ENCODE measurements at places on chromosomes 6 and 20.

- no peak for DNase-seq
Measured at GRCh38 chr6:164345327-164345726, 930.8 kb downstream of the QKI start.

GRCh38 chr6:12250383-12250770 lies 39.8 kb upstream of the EDN1 start:
- DNase-seq: no peak

DNA sequence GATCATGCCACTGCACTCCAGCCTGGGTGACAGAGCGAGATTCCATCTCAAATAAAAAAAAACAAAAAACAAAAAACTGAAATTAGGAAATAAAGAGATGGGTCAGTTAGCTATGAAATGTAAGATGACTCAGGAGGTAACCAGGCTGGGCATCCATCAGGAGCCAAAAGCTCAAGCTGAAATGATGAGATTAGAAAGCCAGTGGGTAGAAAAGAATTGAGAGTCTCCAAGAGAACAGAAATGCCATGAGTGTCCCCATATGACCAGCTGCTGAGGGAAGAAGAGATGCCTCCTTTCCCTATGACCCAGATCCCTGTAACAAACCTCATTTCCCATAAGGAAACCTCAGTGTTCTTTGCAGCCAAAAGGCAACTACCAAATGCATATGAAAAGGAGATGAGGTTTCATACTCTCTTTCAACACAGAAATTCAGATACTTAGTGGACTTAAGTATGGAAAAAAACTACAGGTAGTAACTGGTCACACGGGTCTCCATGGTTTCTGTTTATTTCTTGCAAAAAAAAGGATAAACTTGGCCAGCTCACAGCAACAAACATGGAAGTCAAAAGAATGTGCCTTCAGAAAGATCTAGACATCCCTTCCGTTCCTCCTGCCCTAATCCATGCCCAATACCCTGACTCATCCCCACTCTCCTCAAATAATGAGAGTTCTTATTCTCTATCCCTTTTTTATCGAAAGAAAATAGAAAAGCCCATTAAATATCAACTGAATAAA lies 8.1 kb downstream of the ARHGAP18 start:
- DNase-seq: no peak

DNA sequence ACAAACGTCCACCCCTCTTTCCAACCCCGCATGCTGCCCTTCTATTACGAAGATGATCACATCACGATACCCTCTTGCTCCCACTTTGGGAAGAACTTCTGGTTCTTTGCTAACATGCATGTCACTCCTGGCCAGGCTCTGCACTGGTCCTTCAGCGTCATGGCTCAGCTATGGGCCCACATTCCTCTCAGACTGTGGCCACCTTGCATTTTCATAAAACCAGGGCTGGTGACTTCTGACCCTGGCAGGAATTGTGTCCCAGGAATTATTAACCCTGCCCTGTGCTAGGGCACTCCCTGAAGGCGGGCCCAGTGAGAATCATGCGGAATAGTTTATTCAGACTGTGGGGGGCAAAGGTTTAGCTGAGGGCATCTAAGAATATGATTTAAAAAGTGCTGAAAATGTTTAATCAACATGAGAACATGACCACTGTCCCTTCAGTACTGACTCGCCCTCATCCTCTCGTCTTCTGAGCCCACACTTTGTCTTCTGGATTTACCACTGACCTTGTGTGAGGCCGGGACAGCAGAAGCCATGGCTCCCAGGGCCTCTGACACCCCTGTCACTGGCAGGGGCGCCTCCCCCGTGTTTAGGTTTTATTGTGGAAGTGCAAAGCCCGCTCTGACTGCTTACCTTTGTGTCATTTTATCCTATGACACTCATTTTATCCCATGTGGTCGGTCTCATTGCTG lies 38.1 kb upstream of the THBS2 start:
- no peak for DNase-seq

GRCh38 chr6:107572886-107573285 lies 83.0 kb downstream of the SOBP start:
- DNase-seq: no peak

GRCh38 chr6:8192067-8192466 lies 89.7 kb upstream of the EEF1E1 start:
- no peak for DNase-seq

- DNase-seq: no peak
Measured at GRCh38 chr6:113629256-113629655, 227.9 kb upstream of the MARCKS start.

DNA sequence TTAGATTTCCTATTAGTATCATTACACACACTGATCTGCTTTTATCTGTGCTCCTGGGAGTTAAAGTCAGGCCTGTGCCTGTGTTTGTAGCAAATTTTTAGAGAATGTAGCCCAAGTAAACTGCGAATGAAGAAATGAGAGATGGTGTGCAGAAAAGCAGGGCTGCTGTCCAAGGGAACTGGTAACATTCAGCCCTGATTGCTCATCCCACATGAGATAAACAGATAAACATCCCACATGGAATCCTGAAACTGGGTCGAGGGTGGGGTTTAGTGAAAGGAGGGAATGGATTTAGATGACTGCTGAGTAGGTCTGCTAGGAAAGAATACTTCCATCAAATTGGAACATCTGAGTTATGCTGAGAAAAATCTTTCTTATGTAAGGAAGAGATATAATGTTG lies 69.1 kb downstream of the GRIK2 start:
- DNase-seq: no peak

DNA sequence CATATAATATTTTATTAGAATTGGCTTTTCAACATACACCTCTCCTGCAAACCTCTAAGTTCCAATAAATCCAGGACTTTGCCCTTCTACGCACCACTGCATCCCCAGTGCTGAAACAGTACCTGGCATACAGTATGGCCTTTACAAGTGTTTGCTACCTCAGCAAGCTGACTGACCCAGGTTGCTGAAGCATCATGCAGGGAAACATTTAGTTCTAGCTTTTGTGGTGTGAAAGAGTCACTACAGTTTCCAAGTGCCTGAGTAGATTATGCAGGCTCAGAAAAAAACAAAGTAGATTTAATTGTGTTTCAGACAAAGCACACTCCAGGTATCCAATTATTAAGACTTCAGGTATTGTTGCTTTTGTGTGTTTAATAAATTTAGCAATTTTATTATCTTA lies 614.2 kb upstream of the NRSN1 start:
- DNase-seq: no peak

DNA sequence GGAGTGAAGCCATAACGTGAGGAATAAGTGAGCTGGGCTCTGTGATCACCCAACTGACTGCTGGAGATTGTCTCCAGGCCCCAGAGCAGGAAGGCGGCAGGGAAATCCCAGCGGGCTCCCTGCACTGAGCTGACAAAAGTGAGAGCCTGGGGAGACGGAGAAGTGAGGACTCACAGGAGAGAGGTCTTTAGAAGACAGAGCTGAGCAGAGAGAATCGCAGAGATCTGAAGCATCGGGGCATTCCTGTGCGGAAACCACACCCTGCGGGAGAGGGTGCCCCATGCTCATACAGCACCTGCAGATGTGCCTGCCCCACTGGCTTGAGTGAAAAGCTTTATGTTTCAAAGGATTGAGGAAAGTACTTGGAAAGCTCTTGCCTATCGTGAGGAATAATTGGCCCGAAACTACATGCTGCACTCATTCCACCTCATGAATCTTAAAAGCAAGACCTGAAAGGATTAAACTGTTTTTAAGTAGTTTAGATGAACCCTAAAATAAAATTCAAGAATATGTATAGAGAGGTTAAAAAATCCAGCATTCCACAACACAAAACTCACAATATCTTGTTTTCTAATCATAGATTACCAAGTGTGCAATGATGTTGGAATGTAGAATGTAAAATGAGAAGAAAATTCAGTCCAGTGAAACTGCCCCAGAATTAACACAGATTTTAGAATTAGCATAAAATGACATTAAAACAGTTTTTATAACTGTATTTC lies 17.7 kb upstream of the THBS2 start:
- DNase-seq: no peak

DNA sequence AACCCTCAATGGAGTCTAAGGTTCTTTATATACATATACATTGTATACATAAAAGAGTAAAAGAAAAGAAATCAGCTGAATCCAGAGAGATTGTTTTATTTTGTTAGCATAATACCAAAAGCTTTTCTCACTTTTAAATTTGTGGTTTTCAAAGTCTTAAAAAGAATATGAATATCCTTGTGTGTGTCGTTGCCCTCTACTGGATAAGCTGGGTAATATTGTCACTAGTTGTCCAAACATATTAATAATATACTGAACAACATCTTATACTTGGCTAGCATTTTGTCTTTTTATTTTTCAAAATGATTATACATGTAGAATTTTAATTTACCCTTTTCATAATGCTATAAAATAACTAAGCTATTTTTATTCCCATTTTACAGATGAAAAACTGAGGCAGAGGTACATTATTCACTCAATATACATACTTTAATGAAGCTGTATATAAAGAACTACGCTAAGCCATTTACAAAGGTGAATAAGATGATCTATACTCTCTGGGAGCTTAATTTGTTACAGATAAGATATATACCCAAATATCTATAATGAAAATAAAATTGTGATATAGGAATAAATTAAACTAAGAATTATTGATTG lies 531.7 kb downstream of the TFAP2B start:
- DNase-seq: no peak

DNA sequence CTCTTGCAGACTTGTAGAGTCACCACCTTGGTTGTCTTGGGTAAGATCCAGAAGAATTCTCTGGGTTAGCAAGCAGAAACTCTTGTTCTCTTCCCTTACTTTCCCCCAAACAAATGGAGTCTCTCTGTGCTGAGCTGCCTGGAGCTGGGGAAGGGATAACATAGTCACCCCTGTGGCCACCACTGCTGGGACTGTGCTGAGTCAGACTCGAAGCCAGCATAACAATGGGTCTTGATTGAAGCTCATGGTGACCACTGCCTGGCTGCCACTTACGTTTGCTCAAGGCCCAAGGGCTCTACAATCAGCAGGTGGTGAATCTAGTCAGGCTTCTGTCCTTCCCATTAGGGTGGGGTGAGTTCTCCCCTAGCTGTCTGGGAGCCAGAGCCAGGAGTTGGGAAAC lies 15.4 kb upstream of the ERVFRD-1 start:
- DNase-seq: no peak

DNA sequence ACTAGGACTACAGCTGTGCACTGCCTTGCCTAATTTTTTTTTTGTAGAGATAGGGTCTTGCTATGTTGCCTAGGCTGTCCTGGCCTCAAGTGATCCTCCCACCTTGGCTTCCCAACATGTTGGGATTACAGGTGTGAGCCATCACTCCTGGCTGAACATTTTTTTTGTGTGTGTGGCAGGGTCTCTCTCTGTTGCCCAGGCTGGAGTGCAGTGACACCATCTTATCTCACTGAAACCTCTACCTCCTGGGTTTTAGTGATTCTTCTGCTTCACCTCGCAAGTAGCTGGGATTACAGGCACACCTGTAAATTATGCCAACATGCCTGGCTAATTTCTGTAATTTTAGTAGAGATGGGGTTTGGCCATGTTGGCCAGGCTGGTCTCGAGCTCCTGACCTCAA lies 25.3 kb downstream of the PANK2 start:
- DNase-seq: no peak

GRCh38 chr6:119174879-119175817 lies 96.7 kb upstream of the FAM184A start:
- DNase-seq: no peak

DNA sequence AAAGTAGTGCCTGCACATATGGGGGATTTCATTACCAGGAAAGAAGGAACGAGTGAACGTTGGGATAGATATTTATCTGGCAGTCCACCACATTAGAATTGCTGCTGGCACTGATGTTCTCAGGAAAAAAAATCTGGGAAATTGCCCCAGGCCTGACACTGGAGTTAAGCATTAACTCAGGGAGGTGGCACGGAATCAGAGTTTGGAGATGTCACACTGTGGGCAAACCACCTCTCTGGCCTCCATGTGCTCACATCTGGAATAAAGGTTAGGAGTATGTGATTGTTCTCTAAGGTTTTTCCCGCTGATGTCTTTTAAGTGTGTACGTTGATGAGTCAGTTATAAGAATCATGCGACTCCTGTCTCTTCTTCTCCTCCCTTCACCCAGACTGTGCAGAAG lies 7.9 kb downstream of the TGM3 start:
- DNase-seq: no peak

GRCh38 chr6:20024316-20024673 lies 187.1 kb downstream of the ID4 start:
- DNase-seq: no peak

DNA sequence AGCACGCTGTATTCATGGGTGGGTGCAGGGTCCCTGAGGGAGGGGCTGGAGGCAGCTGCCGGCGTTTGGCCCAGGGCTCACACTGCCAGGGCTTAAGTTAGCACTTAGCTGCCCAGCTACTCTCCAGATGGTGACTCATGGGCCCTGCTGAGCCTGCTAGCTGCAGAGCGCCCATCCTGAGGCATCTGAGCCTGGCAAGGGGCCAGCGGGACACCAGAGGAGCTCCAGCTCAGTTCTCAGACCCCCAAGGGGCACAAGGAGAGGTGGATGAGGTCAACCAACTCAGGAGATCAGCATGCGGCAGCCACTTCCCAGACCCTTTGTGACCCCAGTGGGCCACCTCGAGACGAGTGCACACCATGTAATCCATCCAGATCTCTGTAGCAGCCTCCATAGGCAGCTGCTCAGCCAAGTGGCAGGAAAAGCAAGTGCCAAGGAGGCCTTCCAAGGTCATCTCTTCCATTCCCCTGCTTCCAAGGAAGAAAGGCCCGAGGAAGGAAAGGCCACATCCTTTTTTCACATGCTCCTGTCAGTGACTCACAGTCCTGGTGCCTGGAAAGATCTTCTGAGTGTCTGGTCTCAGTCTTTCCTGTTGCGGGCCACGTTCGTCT lies 35.3 kb downstream of the FOXP4 start:
- no peak for DNase-seq

- DNase-seq: no peak
Measured at GRCh38 chr6:127554435-127555006, 22.5 kb upstream of the C6orf58 start.

GRCh38 chr6:13992417-13993055 lies 67.8 kb downstream of the RNF182 start:
- no peak for DNase-seq

DNA sequence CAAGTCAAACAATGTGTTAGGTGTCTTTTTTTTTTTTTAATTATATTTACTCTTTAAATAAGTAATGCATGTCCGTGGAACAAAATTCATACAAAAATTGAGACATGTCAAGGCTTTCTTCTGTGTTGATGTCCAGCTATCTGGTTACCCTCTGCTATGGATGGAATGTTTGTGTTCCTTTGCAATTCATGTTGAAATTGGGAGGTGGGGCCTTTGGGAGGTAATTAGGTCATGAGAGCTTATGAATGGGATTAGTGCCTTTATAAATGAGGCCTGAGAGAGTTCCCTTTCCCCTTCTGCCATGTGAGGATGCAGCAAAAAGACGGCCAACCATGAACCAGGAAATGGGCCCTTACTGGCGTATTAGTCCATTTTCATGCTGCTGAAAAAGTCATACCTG lies 83.1 kb upstream of the KCNG1 start:
- no peak for DNase-seq

- no peak for DNase-seq
Measured at GRCh38 chr6:129786548-129786947, 74.6 kb downstream of the TMEM244 start.

DNA sequence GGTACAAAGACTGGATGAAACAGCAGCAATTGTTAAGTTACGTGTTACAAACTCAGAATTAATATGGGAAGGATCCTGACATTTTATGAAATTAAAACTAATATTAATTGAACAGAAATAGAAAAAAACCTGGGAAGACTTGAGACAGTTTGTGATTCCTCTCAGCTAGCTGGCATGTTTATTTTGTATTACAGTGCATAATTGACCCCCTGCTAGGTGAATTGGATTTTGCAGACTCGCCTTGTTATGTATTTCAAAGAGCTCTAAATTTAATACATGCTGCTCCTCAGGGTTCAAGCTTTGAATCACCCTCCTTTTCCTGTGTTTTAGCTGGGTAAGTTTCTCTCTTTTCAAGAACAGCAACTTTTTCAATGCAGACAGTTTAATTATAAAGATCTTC lies 339.4 kb downstream of the PLCB1 start:
- no peak for DNase-seq
